Inflammatory macrophage treated with lipopolysaccharide for 4 hours (primary cell): ENCODE measurements at places on chromosomes 7 and 10.

- DNase-seq = no peak
These were observed 775 bp upstream of the ABHD11 start for GRCh38 chr7:73739387-73739767.

DNA sequence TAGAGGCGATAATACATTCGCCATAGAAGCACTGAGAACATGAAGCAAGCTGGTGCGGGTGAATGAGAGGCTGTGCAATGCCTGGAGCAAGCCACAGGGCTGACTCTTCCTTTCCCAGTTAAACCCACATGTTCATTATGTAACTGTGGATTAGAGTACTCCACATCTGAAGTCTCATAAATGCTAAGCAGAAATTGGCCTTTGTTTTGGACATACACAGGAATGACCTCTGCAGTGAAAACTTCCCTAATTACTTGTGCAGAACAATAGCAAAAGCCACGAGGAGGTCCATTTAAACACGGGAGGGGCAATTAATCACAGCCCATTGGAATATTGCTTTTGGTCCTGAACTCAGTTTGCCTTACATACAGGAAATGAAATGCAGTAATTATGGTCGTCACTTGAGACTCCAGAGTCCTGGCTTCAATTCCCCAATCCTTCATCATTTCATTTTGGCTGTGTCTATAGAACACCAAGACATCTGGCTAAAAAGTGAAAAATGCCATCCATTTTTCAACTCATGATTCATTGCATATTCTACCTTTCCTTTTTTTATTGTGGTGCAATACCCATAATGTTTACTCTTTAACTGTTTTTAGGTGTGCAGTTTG, 78.7 kb upstream of the CXCL12 start:
- DNase-seq = no peak

DNA sequence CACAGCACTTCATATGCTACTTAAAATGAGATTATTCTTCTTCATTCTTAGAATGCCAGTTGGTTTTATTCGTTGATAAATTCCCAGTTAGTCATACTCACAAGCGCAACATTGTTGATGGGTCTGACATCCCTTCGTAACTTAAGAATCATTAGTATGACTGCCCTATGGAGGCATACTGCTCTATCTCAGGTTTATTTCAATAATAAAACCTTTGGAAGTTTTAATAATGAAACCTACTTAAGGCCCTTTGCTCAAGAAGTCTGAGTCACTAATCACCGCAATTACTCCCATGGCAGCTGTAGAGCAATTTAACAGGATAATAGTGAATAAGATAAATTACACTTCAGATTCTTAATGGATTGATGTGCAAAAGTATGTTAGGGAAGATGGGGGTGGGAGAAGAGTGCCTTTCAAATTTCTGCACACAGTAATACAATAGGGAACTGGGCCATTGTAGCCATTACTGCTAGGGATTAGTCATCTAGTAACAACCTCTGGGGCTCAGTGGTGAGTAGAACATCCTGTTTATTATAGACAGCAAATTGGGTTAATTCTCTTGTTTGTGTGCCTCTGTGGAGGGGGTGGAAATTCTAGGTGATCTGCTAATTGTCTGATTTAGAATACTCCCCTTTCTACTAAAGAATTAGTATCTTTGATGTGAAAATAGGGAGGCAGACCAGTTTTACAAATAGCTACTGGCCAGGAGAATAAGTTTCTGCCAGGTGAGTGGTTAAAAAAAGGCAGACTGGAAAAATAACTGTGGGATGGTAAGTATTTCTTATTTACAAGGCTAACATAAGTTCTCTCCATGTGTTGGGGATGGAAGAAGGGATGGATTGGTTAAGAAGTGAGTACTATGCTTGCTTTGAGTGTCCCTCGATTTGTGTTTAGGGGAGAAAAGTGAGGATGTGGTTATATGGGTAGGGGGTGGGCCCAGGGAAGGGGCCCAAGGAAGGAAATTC, 74.5 kb upstream of the VKORC1L1 start:
- peak; percentile 24 for DNase-seq

GRCh38 chr7:35253460-35253709, 515 bp downstream of the TBX20 start:
- DNase-seq = no peak

DNA sequence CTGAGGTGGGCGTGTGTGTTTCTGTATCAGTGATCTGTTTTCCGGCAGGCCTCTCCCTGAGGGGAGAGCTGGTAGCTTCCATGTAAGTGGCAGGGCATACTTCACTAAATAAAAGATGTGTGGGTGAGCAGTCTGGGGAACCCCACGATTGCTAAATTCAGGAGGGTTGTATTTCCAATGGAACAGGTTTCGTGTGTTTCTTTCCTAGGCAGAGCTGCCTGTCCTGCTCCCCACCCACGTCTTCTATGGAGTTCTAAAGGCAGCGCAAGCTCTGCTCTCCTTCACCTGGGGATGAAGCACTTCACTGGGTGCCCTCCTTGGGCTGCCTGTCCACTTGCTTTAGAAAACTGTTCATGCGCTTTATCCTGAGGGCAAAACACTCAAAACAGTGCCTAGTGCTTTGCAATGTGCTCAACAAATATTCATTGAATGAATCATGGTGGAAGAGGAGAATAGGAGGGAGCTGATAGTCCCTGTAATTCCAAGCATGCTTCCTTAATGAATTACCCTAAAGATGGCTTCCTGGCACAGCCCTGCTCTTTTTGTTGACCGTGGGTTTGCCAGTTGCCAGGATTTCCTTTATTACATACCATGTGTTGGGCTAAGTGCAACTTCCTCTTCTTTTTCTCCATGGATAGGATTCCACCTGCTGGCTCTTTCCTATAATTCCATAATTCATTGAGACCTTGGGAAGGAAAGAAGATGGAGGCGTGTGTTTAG, 50.6 kb upstream of the SRPK2 start:
- peak; percentile 28 for DNase-seq

DNA sequence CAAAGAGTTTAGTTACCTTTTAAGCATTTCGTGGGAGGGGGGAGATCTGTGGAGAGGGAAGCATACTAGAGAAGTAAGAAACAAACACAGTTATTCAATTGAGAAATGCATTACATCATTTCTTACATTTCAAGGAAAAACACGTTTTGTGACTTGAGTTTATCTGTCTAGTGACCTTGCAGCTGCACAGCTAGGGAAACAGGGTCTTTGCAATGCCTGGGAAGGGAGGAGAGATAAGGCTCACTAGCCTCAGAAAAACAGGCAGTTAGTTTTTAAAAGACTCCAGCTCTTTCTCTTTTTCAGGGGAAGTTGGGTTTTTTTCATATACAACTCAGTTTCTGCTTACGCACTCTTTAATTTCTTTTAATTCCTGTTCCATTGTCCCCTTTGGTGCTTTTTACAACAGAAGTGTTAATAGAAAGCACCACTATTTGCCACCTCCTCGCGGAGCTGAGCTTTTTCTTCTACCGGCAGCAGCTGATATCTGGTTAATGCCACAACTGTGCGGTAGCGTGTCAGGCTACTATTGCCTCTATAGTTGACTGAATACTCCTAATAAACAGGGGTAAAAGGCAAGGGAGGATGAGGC, 5.6 kb downstream of the CYP3A43 start:
- peak; percentile 33 for DNase-seq

GRCh38 chr10:66555061-66555460, 370.8 kb upstream of the LRRTM3 start:
- DNase-seq = no peak

DNA sequence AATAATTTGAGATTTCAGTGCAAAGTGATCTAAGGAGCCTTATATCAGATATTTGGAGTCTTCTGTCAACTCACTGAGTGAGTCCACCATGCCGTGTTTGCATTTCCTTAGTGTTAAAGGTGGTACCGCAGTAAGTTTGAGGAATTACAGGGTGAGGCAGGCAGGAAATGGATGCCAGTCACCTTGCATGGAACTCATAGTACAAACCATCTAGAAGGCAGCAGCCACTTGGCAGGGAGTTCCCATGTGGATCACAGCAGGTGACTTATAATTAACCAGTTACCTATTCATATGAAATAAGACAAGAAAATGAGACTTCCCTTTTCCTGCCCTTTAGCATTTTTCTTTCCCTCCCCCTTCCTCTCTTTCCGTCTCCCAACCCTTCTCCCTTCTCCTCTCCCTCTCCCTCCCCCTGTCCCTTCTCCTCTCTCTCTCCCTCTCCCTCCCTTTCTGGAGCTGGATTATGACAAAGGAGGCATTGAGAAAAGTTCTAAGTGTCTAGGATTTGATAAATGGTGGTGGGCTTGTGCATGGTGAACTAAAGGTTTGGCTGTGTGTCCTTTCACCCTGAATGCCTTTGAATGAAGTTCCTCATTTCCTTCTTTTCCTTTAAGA, 94.1 kb downstream of the LRRC4 start:
- no peak for DNase-seq

DNA sequence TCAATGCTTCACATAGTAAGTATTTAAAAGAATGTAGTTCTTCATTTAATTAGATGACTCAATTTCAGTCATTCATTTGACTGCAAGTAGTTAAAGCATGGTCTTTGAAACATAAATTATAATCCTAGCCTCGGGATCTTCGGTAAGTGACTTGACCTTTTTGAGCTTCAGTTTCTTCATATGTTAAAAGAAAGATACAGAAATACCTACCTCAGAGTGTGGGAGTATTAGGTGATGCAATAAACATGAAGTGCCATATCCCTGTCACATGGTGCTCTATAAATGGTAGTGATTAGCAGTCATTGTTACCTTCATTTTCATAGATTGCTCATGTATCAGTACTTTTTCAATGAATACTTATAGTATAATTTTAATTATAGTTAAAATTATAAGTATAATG, 31.2 kb upstream of the UMAD1 start:
- DNase-seq = no peak

- no peak for DNase-seq
These were observed 93.8 kb downstream of the WDR37 start for GRCh38 chr10:1149793-1150637.

- no peak for DNase-seq
These were observed 22.2 kb downstream of the ZNF467 start for GRCh38 chr7:149751043-149751775.

GRCh38 chr7:44964384-44964830, 14.4 kb downstream of the MYO1G start:
- no peak for DNase-seq

- DNase-seq = peak; percentile 47
These were observed 90.9 kb upstream of the SMNDC1 start for GRCh38 chr10:110395350-110396283.

DNA sequence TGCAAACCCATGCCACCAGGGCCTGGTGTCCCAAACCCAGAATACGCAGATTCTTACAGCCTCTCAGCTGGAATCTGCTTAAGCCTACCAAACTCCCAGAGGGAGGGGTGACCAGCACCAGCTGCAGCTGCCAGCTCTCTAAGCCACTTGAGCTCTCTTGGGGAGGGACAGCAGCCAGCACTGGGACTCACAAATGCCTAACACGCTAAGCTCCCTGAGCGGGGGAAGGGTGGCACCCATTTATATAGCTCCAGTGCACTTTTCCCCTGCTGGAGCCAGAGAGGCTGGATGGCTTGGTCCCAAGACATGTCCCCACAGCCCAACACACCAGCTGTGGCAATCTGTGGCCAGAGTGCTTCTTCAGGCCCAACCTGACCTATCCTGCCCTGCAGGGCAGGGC, 326.8 kb upstream of the NRG3 start:
- DNase-seq = no peak

GRCh38 chr7:23863209-23863787, 153.3 kb downstream of the STK31 start:
- DNase-seq = no peak

DNA sequence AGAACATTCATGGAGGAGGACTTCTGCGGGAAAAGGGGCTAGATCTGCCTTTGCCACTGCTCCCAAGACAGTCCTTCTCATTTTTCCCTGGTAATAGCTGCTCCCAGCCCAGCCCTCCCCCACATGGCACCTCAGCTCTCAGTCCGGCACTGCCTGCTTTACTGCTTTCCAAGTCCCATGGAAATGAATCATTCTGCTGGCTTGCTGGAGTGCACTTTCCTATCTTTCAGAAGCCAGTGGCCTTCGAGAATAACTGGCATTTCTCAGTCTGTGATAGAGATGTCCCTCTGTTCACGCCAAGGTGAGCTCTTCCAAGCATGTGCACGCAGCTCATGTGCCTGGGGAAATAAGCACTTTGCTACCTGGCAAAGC, 61.4 kb downstream of the SYPL1 start:
- no peak for DNase-seq

GRCh38 chr7:128234476-128235026, 6.5 kb upstream of the LEP start:
- no peak for DNase-seq

GRCh38 chr7:100401811-100402210, 26.7 kb downstream of the ZCWPW1 start:
- DNase-seq = no peak

- DNase-seq = no peak
These were observed 8.7 kb upstream of the MTPAP start for GRCh38 chr10:30357806-30358205.

- DNase-seq = no peak
These were observed 67.2 kb upstream of the FAM204A start for GRCh38 chr10:118409295-118409694.

DNA sequence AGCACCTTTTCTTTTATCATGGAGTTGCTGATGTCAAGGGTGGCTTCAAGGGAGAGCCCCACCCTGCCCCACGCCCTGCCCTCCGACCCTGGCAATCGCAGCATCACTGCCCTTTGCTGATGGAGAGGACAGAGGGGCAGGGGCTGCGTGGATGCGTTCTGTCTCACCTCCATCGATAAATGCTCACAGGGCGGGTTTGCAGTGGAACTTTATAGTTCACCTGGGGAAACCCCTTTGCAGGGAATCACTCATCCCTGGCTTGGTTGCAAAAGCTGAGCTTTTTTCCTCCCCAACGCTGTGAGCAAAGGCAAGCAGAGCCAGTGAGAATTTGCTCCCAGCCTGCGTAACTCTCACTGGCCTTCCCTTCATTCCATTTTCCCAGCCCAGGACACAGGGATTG, 176.8 kb downstream of the WDR37 start:
- no peak for DNase-seq

- no peak for DNase-seq
These were observed 51.2 kb downstream of the ANKIB1 start for GRCh38 chr7:92296880-92297445.

DNA sequence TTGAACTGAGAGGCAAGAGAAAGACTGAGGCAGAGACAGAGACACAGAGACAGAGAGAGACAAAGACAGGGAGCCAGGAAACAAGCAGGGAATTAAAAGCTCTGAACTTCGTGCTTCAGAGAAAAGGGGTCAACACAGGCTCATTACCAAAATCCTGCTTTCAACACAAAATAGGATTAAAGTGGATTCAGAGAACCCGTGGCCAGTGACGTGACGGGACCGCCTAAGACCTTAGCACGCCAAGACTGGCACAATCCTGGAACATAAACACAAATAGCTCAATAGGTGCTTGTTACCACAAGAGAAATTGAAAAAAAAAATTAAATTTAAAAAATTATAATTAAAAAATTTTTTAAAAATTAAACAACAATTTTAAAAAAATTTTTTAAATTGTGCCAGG, 21.5 kb downstream of the ASB13 start:
- no peak for DNase-seq
